ENCODE measurements at places on chromosomes 5 and 9.

DNA sequence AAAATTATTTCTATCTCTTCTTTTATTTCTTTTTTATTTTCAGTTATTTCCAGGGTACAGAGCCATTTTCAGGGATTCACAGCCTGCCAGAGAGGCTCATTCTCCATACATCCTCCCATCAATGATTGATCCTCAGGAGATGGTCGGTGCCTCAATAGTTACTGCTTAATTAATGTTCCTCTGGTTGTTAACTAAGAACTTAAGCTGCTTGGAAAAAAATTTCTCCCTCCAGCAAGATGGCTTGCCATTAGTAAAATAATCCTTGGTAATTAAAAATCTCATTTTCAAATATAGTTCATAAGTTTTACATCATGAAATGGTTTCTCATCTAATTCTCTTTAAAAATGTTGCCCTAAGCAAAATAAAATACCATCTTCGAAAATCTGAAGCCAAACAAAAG, 20.0 kb downstream of the MARCHF11 start:
- no peak for DNase-seq

GRCh38 chr9:88826771-88827181, 164.5 kb upstream of the S1PR3 start:
- DNase-seq = no peak

DNA sequence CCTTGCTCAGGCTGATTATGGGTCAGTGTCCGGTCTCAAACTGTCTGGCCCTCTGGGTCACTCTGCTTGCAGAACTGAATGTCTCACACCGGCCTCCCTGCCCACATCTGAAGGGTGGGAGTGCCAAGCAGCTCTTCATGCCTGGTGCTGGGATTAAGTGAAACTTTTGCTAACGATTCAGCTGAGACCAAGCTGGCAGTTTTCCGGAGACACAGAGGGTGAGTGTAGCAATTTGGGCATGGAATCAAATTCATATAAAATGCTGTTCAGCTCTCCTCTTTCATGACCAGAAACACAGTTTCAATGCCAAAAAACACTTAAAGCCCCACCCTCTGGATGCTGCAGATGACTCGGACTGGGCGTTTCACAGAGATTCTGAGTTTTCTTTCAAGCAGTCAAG, 207.5 kb downstream of the NXNL2 start:
- no peak for DNase-seq

GRCh38 chr5:35919191-35919590, 19.2 kb downstream of the CAPSL start:
- DNase-seq = no peak

- DNase-seq = no peak
Observed at GRCh38 chr9:93329629-93330280, 121.7 kb upstream of the FAM120A start.

DNA sequence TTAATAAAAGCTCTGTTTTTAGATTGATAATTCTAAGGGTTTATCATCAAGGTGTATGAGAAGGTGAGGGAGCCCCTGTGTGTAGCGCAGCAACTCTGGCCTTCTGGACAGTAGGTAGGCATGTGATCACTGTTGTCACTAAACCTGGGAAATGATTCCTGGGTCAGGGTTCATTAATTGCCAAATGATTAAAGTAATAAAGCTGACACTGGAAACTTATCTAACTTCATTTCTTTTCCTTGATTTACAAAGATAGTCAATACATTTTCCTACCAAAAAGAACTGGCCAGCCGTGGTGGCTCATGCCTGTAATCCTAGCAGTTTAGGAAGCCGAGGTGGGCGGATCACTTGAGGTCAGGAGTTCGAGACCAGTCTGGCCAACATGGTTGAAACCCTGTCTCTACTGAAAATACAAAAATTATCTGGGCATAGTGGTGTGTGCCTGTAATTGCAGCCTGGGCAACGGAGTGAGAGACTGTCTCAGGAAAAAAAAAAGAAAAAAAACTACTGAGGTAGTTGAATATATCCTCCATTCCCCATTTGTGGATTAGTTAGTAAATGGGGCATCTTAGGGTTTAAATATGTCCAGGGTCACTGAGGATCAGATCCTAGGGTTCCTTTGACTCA, 2.4 kb downstream of the EHMT1 start:
- DNase-seq = no peak

DNA sequence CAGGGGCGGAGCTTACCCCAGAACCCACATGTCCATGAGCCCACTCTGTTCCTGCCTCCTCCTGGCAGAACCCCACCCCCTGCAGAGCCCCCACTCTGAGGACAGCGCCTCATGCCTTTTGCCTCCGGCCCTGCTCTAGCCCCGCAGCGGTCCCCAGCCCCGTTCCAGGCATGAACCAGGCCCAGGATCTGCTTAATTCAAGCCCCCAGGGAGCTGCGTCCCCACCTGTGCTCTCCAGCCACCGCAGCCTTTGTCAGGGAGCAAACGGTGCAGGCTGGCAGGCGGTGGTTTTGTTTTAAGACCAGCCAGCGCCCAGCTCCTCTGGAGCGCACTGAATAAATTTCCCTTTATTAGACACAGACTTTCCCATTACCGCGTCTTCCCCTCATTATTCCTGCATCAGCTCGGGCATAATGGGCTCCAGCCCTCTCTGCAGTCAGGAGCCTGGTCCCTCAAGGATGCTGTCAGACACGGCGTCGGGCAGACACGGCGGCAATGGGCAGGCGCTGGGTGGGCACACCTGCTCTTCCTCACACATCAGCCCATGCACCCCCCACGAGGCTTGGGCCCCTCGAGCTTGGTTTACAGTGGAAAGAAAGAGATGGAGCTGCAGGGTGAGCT, 137.6 kb downstream of the OLFM1 start:
- no peak for DNase-seq

DNA sequence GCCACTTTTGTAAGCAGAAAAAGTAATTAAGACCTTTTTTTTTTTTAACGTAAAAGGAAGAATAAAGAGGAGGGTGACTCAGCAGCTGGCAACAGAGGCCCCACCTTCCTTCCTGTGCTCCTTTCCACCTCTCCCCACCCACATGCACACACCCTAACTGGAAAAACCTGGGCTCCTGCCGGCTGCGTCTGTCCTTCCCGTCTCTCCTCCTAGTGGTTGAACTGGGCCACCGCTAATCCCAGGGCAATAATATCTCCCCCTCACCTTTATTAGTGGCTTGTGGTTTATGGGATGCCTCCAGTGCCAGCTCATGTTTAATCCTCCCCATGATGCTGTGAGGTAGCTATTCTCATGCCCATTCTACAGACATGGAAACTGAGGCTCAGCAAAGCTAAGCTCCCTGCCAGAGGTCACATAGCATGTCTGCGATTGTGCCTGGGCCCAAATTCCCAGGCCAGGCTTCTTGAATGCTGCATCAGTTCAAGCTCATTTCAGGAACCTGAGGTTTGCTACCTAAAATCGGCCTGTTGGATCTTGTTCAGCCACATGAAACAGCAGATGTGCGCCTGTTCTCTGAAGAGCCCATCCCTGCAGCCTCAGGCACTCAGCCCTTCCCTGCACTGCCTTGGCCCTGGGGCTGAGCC, 60.9 kb upstream of the IL17B start:
- no peak for DNase-seq

DNA sequence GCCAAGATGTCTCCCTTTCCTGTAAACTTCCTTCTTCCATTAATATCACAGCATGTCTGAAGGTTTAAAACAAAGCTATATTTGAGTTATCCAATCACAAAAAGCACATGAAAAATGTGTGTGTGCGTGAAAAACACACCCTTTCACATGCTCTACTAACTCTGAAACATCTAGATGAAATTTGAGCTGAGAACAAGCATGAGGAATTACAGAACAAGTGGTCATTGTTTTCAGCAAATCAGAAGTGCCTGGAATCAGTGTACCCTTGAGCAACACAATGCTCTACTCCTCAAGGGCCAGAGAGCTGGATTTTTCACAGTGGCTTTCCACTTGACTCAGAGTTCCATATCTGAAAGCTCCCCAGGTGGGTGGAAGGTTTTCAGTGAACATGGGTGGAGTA, 255.9 kb downstream of the PSAT1 start:
- DNase-seq = no peak

DNA sequence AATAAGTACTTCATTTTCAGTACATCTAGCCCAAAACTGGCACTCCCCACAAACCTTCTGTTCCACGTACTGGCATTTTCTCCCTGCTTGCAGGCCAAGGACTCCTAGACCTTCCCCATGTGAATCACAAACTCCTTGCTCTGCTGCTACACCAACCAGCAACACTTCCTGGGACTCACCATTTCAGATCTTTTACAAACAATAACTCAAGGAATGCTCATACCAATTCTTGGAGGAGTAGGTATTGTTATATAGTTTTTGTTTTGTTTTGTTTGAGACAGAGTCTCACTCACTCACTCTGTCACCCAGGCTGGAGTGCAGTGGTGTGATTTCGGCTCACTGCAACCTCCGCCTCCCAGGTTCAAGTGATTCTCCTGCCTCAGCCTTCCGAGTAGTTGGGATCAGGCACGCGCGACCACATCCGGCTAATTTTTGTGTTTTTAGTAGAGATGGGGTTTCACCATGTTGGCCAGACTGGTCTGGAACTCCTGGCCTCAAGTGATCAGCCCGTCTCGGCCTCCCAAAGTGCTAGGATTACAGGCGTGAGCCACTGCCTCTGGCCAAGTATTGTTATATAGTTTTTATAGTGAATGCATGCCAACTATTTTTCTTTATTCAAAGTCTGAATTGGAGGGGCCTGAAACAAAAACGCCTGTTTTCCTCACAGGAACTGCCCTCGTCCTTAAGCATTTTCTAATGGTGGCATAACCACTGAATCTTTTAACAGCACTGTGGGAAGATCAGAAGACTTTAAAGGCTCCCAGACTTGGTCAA, 210.8 kb downstream of the TSSK1B start:
- no peak for DNase-seq

DNA sequence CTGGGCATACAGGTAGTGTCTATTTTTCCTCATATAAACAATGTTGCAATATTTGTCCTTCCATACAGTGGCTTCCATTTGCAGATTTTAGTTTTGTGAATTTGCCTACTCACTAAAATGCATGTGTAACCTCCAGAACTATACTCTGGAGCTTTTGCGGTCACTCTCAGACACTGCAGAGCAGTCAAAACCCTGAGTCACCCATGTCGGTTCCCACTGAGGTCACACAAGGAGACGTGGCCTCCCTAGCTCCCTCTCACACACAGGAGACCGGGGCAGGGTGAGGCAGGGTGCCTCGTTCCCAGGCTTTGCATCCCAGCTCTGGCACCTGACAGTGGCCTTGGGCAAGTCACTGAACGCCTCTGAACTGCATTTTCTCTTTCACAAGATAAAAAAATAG, 55.5 kb upstream of the ZNF354A start:
- no peak for DNase-seq

GRCh38 chr9:32306006-32306405, 78.4 kb upstream of the ACO1 start:
- no peak for DNase-seq

DNA sequence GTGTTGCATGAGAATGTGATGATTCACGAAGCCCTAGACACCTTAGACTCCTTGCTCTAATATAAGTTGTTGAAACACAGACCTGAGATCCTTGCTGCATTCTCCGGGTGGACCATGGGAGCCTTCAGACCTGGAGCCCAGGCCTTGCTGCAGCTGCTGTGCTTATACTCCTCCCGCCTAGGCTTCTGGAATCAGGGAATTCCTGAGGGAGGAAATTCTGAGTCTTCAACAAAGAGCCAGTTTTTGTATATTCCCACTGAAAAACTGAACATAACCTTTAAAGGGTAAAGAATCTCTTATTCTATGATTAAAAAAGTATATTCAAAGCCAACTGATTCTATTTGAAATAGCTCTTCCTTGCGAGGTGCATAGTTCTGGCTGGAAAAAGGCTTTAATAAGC, 245.1 kb upstream of the ELAVL2 start:
- no peak for DNase-seq

DNA sequence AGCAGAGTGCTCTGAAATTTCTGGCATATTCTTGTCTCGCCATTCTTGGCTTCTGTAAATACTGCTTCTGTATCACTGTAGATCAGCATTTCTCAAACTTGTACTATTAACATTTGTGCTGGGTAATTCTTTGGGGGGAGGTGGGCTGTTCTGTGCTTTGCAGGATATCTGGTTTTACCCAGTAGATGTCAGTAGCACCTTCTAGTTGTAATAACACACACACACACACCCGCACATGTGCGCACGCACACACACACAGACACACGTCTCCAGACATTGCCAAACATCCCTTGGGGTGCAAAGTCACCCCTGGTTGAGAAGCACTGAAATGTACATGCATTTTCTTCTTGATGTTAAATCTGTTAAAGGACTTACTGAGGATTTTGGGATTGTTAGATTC, 304.1 kb downstream of the MAT2B start:
- no peak for DNase-seq

GRCh38 chr5:172700365-172701290, 59.6 kb downstream of the NEURL1B start:
- DNase-seq = no peak

- DNase-seq = no peak
Observed at GRCh38 chr5:149093625-149094024, 30.8 kb upstream of the SH3TC2 start.

DNA sequence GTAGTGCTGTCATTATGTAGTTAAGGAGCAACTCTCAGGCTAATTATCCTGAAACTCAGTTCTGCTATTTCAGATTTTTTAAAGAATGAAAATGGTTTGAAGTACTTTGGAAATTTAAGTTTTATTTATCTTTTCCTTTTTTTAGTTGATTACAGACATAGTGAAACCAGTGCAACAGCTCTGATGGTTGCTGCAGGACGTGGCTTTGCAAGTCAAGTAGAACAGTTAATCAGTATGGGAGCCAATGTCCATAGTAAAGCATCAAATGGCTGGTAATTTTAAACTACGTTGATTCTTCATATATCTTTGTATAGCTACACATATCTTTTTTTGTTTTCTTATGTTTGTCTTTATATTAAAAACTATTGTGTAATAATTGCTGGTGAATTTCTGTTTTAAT, 34.9 kb downstream of the YTHDC2 start:
- no peak for DNase-seq

DNA sequence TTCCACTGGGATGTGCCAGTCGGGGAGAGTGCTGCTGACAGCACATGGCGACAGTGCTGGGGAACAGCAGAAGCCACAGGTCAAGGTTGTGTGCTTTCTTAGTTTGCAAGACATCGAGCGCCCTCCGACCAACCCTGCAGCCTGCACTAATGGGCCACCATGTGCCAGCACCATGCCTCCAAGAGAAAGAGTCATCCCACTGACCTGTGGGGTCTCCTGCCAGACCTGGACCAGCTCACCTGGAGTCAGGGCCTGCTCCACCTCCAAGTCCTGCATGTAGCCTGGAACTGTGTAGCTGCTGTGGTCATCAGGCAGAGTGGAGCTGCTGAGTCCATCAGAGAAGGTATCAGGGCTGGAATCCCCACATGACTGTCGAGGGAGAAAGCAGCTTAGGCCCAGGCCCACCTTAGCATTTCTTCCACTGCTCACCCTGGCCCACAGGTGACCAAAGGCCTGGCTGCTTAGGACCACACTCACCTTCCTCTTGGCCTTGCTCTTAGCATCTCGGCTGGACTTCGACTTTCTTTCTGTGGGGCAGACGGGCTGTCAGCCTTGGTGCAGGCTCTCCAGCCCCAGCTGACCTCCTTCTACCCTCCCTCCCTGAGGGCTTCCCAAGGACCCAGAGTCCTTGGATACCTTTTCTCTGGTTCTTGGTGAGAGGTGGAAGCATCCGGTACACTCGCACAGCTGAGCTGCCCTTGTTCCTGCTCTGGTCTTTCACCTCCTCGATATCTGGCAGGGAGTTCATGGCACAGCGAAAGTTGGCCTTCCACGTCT, 4.1 kb downstream of the IRF1 start:
- DNase-seq = no peak

- no peak for DNase-seq
Observed at GRCh38 chr5:38831117-38831516, 14.7 kb upstream of the OSMR start.

Data from GM12892 (cell line).